Neural progenitor cell (in vitro differentiated cells): ENCODE measurements at places on chromosomes 11 and 22.
A peak's percentile ranks its signal among the peaks of the same experiment; 100 is the strongest.

DNA sequence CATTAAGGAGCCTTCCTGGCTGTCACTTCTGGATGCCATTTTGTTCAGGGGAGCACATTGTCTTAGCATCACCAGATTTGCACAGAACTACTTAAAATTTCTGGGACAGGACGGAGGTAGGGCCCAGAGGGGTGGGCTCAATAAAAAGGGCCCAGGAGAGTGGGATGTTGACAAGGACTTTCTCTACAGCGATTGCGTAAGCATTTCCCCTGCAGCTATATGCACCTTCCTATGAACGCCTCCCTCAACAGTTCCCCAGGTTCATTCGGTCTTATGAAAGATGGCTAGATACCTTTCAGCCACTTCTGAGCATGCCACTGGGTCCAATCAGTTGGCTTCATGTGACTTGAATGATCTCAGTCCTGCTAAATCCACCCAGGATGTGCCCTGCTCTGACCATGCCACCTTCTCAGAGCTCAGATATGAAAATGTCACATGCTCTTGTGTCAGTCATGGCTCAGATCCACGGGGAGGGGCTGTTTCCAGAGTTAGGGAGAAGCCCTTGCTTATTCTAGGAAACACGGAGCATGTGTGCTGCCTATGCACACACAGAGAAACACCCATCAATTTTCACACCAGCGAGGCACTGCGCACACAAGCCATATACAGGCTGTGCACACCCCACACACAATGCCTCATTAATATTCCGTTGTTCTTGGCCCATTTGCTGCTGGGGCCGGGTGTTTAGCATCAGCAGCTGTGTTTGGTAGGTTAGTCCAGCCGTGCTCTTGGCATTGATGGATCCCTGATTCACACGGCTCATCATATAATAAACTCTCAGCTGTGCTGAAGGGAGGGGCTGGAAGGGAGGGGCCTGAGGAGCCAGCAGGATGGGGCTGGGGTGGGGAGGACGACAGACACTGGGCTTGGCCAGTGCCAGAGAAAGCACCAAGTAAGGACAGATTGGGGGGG is 52.5 kb upstream of the NNMT start:
- DNase-seq: no peak

GRCh38 chr11:93895106-93895862 is 44.9 kb upstream of the VSTM5 start:
- DNase-seq: peak; percentile 84

DNA sequence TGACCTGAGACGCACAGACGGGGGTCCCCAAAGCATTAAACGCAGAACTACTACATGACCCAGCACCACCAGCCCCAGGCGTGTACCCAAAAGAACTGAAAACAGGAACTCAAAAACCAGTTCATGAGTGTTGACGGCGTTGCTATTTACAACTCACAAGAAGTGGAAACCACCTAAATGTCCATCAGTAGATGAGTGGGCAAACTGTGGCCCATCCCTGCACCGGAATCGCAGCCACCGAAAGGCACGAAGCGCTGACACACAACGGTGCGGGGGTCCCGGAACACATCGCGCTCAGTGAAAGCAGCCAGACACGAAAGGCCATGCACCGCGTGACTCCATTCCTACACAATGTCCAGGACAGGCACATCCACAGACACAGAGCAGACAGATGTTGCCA is 79.2 kb downstream of the TRMU start:
- no peak for DNase-seq

- peak; percentile 74 for DNase-seq
Measured at GRCh38 chr11:111977146-111978027, 40.2 kb downstream of the DIXDC1 start.
